ENCODE measurements at places on chromosomes 13 and 19. TPM values are rescaled to one million over a fixed set of nuclear protein-coding genes. Genes with fewer than 3 reads are reported as not detected.

The CDC42EP5 gene
- 5.5 TPM for total RNA-seq

The PDE4C gene
- not detected for total RNA-seq

The SPIB gene
- not detected for total RNA-seq

The ZNF835 gene
- 0.17 TPM for total RNA-seq

The ASPDH gene
- total RNA-seq, result not detected

The KLHL26 gene
- total RNA-seq, result 5.6 TPM

The TSC22D1 gene
- 103 TPM for total RNA-seq

The SPC24 gene
- total RNA-seq, result 35.4 TPM

All from mammary epithelial cell (primary cell).